ENCODE measurements at places on chromosomes 16 and 17.

DNA sequence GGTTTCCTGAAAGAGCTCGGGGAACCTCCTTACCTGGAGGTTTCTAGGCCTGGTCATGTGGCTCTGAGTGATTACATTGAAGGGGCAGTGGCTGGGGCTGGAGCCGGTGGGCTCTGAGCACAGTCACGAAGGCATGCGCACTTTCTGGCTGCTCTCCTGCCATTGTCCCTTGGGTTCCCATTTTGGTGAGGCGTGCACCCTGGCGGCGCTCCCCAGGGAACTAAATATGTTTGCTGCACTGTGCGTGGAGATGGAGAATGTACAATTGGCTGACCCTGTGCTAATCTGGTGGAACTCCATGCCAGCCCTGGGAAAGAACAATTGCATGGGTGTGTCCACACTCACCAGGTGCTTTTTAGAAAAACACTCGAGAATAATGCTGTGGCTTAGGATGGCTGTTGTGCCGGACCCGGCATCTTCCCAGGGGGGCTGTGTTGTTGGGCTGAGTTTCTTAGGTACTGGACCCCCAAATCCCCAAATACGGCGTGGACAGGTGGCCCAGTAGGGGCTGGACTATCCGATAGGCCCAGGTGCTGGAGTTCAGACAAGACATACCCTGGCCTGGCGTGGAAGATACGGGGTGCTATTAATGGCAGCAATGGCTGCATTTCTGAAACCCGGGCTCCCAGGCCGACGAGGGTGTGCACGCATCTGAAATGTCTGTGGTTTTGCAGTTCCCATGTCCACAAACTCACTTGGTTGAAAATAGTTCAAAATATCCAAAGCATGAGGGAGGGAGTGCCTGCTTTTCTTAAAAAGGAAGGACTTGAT, 230.5 kb downstream of the SEC14L1 start:
- DNase-seq: peak; percentile 42

DNA sequence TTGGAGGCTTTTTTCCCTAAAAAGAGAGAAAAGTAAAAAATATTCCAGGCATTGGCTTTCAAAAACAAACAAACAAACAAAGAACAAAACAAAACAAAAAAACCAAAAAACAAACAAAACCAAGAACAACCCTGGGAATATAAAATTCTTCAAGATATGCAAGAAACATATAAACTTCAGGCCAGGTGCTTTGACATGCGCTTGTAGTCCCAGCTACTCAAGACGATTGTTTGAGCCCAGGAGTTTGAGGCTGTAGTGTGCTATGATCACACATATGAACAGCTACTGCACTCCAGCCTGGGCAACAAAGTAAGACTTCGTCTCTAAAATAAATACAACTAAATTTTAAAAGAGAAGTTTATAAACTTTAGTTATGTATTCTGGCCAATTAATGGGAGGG, 52.5 kb upstream of the TEX2 start:
- no peak for DNase-seq

DNA sequence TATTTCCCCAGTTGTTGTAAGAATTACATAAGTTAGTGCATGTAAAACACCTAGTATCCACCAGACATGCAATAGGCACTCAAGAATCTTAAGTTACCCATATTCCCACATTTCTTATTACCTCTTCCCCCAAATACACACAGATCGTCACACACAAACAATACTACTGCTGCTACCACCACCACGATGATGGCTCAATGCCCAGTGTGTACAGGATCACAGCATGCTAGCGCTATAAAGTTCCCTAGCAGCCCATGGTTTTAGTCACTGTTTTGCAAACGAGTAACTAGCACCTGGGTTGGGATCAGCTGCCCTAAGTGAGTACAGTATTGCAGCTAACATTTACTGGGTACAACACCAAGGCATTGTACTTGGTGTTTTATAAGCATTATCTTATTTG, 411.7 kb downstream of the UTP18 start:
- DNase-seq: no peak

GRCh38 chr17:28720247-28720996, 637 bp downstream of the RPL23A start:
- peak; percentile 66 for DNase-seq

GRCh38 chr17:21460358-21460757, 84.2 kb downstream of the KCNJ12 start:
- DNase-seq: no peak

GRCh38 chr17:9116861-9117568, 95.7 kb downstream of the NTN1 start:
- no peak for DNase-seq

GRCh38 chr16:27464626-27465482, 62.9 kb downstream of the IL21R start:
- no peak for DNase-seq

GRCh38 chr16:88342491-88342890, 40.3 kb upstream of the ZNF469 start:
- no peak for DNase-seq

DNA sequence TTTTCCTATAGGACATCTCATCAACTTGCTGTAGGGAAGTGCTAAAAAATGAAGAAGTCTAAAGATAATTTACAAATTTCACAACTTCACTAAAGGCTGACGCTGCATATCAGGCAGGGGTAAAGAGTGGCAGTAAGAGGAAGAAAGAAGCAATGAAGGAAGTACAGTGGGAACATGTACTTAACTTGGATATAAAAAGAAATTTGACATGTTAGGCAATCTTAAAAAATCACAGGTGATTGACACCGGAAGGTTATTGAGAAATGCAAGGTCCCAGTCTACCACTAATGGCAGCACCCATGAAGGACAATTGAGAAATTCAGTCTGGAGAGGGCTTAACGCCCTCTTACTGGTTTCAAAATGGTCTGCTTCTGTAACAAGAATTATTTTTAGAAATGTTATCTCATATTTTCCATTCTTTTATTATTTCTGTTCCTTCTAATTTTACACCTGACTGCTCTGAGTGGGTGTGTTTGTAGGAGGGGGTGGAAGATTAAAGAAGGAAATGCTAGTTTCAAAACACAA, 358.1 kb downstream of the KCNJ2 start:
- DNase-seq: no peak

GRCh38 chr17:35981908-35982330, 622 bp upstream of the CCL16 start:
- DNase-seq: peak; percentile 29

- peak; percentile 89 for DNase-seq
Observed at GRCh38 chr17:63701868-63702720, 2.2 kb upstream of the LIMD2 start.

DNA sequence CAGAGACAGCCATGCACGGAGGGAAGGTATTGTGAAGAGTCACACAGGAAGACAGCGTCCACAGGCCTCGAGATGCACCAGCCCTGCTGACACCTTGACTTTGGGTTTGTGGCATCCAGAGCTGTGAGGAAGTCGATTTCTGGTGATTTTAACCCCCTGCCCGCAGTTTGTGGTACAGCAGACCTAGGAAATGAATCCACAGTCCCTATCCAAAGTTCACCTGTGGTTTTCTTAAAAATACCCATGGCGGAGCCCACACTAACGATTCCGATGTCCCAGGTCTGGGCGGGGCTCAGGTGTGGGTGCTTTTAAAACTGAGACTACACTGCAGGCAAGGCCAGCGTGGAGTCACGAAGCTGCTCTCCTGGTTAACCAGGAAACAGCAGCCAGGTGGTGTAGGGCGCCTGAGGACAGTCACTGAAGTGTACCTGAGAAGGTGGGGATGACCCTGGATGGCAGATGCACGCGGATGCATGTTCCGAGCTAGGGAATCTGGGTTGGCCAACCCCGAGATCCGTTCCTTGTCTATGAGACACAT, 14.4 kb upstream of the MEAK7 start:
- DNase-seq: no peak

DNA sequence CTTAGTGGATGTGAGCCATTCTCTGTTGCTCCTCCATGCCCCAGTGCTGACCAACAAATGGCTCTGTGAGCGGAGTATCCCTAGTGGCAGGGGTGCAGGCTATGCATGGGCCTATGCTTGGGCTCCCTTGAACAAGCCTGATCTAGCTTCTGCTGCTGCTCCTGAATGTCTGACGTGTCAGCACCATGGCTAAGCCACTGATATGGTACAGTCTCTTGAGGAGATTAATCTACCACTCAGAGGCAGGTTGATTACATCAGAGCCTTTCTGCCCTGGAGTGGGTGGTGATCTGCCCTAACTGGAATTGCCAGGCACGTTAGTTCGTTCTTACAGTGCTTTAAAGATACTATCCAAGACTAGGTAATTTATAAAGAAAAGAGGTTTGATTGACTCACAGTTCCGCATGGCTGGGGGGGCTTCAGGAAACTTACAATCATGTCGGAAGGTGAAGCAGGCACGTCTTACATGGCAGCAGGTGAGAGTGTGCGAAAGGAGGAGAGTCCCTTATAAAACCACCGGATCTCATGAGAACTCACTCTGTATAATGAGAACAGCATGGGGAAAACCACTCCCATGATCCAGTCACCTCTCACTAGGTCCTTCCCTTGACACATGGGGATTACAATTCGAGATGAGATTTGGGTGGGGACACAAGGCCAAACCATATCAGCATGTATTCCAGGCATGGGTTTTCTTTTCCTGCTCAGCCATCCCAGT, 41.5 kb upstream of the B4GALNT2 start:
- no peak for DNase-seq

DNA sequence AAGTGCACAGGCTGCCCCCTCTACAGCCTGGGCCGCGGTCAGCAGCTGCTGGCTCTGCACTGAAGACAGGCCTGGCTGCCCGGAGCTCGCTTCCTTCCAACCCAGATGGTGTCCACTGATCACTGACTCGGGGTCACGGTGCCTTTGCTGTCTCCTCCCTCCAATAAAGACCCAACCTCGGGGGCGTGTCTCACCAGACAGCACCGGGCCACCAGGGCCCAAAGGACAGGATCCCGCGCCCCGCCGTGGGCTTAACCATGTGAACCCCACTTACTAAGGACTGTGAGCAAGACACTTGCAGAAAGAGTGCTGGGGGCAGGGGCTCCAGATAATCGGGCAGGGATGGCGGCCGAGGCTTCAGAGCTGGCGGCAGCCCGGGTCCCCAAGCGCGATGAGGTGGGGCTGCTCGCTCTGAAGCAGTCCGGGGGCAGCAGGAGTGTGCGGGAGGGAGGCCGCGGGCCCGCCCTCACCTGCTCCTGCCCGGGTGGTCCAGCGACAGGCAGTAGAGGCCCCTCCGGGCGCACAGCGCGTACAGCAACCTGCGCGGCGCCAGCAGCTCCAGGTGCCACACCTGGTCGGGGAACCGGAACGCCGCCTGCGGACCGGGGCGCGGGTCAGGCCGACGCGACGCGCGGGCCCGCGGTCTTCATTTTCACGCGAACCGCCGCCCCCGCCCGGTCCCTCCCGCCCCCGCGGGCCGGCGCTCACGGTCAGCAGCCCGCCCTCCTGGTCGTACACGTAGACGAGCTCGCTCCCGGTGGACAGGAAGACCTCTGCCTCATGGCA, 502 bp downstream of the FAAP100 start:
- peak; percentile 32 for DNase-seq

DNA sequence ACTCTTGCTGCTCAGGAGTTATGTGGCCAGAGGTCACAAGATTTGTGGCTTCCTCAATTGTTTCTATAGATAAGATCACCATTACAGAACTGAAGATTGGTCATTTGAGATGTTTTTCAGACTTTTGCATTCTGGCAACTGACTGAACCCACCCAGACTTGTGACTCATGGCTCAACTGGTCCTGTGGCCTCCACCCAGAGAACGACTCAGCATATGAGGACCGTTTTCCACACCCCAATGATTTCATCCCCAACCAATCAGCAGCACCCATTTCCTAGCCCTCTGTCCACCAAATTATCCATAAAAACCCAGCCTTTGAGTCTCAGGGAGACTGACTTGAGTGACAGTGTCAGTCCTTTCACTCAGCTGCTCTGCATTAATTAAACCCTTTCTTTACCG, 143.2 kb upstream of the ASIC2 start:
- DNase-seq: no peak

DNA sequence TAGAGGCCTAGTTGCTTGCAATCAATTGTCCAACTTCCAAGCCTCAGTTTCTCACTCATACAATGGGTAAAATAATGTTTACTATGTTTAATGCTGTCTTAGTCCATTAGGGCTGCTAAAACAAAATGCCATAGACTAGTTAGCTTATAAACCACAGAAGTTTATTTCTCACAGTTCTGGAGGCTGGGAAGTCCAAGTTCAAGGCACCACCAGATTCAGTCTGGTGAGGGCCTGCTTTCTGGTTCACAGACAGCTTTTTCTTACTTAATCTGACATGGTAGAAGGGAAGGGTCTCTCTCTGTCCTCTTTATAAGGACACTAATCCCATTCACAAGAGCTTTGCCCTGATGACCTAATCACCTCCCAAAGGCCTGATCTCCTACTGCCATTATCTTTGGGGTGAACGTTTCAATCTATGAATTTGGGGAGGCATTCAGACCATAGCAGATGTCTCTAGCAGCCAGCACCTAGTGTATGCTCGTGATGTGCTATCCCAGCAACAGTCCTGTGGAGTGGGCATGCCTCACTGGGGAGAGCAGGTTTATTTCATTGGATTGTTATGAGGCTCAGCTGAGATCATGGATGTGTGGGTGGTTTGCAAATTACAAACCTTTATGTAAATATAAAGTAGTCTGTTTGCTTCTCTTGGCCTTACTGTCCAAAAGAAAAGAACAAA, 25.2 kb downstream of the YPEL2 start:
- DNase-seq: no peak

- no peak for DNase-seq
Observed at GRCh38 chr16:69890114-69890891, 60.8 kb upstream of the CLEC18A start.

GRCh38 chr17:67542219-67543114, 165.4 kb downstream of the PITPNC1 start:
- DNase-seq: no peak

DNA sequence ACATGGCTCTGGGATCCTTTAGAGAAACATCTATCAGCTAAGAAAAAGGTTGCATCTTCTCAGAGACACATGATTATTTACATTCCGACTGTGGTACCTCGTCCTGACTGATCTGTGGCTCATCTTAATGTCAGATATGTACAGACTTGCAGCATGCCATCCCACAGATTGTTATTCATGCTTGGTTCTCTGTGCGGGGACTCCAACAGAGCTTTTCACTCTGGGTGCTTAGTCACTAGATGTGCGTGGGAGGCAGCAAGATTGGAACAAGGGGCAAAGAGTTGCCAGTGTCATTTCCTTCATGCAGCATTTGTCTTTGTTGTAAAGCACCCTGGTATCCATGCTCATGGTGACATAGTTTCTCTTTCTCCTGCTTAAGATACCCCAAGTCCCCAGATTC, 179.1 kb upstream of the CACNG5 start:
- no peak for DNase-seq

DNA sequence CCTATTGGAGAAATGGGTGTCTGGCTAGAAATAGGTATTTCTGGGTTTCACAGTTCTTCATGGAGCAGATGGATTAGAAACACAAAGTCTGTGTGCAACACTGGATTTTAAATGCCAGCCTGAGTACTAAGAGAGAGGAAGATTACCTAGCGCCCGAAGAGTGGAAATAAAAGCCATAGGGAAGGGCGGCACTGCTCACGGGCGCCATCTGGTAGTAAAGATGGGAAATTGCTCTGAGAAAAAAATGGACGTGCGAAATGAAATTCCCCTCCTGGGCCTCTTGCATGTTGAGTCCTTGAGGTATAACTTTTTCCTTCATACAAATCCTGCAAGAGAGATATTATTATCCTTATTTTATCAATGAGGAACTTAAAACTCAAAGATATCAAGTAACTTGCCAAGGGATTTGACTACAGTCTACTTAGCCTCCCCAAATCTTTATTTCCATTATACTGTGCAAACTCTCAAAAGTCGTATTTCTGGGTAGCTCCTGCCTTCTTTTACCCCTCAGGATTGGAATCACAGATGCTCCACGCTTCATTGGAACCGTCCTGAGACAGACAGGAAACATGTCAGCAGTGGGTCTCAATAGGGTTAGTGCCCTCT, 72.8 kb downstream of the MMD start:
- DNase-seq: peak; percentile 57
